ENCODE measurements at places on chromosomes 12 and 14. TPM values are rescaled to one million over a fixed set of nuclear protein-coding genes. Genes with fewer than 3 reads are reported as not detected.
A peak's percentile ranks its signal among the peaks of the same experiment; 100 is the strongest.

Gene CDK2
- 25.7 TPM for total RNA-seq

Gene CAND1
- 215 TPM for total RNA-seq

Gene MED6
- 59.7 TPM for total RNA-seq

Gene POTEM
- not detected for total RNA-seq

Gene CNPY2
- total RNA-seq: 40.0 TPM

Gene LAG3
- 0.36 TPM for total RNA-seq

Gene KRT2
- 0.18 TPM for total RNA-seq

Gene FGD6
- 30.0 TPM for total RNA-seq

Gene PHLDA1
- 20.3 TPM for total RNA-seq

Gene PTPN6
- 2.9 TPM for total RNA-seq

GRCh38 chr12:59710004-59710628 is 114.3 kb downstream of the SLC16A7 start:
- DNase-seq: no peak

GRCh38 chr12:46209914-46210872 is 58.6 kb downstream of the SLC38A1 start:
- peak; percentile 31 for DNase-seq

DNA sequence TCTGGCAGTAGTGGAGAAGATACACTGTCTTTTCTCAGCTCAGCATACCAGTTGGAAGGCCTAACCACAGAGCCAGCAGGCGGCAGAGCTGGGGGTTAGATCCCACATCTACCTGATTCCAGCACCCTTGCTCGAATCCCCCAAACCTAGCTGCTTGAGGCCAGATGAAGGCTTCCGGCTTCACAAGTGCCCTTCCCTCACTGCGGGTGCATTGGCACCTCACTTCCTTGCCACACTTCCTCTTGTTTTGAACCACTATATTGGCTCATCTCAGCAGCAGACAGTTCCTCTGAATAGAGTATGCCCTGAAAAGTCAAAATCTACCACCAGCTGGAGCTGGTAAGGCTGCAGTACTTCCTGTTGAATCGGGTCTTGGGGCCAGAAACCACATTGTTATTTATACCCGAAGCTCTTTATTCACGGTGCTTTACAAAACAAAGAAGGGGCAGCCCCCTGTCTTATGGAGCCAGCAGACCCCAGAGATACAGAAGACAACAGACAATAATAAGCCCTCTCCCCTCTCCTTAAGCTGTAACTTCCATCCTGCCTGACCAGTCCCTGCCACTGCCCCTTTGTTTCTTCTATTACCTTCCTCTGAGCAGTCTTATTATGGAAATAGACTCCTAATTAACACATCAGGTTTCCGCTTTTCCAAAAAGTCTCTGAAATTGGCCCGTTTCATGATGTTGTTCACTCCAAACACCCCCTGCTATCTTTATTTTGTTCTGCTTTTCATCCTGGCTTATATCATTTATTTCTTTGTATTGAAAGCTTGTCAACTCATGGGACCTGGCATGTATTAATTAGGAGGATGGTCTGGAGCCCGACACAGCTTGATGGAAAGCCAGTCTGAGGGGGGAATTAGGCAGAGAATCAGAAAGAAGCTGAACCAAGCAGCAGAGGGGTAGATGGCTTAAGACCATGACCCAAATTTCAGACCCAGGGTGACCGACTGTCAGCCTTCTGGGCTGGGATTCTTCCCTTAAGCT is 233.5 kb downstream of the EFCAB11 start:
- DNase-seq: no peak

- DNase-seq: no peak
Observed at GRCh38 chr12:124419292-124420040, 124.6 kb downstream of the RFLNA start.

DNA sequence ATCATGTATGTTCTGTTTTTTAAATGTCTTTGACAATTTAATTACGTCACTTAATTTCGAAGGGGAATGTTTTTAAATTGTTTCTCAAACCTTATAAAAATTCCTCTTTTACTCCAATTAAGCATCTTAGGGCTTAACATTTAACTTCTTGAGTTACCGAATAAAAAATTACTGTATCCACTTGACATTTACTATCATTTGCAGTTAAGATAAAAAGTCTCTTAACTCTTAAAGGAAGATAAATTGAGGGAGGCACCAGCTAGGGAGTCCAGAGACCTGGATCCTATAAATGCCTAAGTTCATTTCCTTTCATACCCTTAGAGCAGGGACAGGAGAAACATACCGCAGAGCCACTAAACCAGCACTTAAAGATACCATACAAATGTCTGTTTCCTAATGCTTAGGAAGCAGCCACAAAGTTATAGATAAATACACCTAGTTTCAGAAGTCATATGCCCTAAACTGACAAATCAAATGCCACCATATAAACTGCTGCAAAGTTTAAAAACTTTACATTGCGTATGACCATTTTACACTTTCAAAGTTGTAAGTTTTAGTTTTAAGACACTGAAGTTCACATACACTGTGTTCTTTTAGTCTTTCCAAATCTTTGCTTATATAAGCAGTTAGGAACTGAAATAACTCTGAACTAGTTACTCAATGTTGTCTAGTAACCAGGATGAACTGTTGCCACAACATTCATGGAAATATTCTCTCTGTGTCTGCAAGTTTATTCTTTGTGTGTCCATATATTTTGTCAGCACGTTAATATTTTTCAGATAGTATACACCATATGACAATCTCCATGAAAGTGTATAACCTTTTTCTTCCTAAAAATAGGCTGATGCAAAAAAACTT is 71.2 kb downstream of the GALNT4 start:
- no peak for DNase-seq

DNA sequence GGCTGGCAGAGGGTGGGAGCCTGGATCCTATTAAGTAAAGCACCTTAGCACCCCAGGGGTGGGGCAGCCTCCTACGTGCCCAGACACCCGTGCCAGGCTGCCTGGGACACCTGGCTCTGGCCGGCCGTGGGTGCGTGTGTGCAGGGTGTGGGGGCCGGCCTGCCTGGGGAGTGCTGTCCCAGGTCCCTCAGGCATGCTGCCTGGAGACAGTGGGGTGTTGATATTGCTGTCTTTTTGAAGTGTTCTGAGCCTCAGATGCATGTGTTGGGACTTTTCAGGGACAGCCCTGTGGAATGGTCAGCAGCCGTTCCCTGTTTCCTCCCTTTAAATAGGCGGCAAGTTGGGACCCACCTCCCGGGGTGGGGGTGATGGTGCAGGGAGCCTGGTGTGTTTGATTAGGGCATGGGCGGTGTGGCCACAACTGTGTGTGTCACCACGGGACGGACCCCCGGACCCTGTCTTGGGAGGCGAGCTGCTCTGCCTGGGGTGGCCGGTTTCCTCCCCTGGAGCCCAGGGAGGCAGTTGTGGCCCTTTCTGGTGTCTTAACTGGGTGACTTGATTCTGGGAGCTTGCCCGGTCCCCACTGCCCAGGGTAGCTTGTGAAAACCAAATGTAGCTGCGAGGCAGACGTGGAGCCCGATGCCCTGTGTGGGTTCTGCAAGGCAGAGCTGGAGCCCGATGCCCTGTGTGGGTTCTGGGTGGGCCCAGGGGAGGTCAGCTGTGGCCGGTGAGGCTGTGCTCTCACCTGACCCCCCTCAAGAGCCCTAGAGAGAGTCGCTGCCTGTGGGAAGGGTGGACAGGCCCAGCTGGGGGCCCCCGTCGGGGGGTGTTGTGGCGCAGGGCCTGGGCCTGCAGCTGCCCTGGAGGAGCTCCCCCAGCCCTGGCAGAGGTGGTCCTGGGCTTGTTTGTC is 8.2 kb downstream of the ULK1 start:
- DNase-seq: no peak

- no peak for DNase-seq
Observed at GRCh38 chr12:28158353-28158752, 31.9 kb upstream of the CCDC91 start.

DNA sequence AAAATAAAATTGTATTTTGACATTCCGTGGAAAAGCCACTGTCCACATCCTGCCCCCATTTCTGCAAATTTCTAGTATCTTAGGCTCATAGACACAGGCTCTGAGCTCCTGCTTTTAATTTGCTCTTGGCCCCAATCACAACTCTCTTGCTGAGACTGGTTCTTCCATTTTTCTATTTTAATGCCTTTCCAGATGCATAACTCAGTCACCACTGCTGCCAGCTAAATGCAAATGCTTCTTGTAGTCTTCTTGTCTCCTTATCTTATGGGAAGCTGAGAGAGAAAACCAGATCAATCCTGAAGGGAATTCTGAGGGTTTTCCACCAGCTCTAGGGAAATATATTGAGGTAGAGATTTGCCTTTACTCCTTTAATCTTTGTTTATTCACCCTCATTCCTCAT is 149.0 kb downstream of the DHRS2 start:
- no peak for DNase-seq

- no peak for DNase-seq
Observed at GRCh38 chr12:77231501-77231918, 166.1 kb upstream of the E2F7 start.

- DNase-seq: no peak
Observed at GRCh38 chr12:53205747-53206419, 1.2 kb downstream of the ITGB7 start.

DNA sequence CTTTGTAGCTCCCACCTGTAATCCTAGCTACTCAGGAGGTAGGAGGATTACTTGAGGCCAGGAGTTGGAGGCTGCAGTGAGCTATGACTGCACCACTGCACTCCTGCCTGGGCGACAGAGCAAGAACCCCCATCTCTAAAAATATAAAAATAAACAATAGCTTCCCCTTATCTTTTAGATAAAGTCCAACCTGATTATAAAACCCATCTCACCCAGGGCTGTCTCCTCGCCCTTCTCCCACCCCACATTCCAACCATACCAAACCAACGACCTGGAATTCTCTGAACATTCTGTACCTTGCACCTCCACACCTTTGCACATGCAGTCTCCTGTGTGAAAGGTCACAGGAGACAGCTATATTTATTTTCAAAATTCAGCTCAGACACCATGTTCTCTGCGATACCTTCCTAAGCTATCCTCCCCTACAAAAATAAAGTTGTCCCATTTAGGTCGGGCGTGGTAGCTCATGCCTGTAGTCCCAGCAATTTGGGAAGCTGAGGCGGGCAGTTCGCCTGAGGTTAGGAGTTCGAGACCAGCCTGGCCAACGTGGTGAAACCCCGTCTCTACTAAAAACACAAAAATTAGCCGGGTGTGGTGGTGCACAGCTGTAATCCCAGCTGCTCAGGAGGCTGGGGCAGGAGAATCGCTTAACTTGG is 7.7 kb downstream of the SLC7A7 start:
- DNase-seq: no peak

GRCh38 chr12:121781998-121782979 is 11.2 kb downstream of the RHOF start:
- no peak for DNase-seq

- DNase-seq: no peak
Observed at GRCh38 chr14:54087376-54087775, 130.8 kb upstream of the BMP4 start.

GRCh38 chr14:74606727-74607126 is 5.3 kb downstream of the LTBP2 start:
- no peak for DNase-seq

DNA sequence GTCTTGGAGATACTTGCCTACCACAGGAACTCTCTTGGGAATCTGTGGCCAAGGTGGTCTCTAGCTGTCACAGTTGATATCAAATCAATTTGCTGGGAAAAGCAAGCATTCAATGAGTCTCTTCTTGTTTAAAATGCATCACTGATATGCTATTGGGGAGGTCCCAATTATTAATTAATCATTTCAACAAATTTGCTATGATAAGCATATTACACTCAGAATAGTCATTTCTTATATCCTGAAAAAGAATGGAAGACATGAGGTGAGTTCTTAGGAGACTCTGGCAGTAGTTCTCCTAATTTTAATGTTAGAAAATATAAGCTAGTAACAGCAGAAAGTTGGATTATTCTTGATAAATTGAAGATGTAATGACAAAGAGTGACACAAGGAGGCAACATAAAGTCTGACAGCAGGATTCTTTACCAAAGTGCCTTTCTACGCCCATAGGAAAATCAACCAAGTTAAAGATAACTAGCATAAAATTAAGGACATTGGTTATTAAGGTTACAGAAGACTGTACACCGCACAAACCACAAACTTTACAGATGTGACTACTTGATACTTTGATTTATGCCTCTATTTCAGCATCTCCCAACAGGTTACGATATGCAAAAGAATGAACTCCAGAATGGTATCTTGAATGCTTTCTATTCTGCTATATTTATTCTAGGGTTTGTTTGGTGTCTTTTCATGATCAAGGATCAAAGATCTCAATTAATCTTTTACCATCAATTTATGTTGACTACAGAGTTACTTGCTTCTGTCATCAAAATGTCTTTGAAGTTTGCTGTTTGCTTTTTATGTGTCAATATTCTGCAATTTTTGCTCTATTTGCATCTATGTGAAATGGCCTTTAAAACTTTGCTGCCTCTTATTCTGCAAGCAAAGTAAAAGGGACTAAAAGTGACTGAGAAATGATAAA is 349.6 kb upstream of the CLEC14A start:
- no peak for DNase-seq

DNA sequence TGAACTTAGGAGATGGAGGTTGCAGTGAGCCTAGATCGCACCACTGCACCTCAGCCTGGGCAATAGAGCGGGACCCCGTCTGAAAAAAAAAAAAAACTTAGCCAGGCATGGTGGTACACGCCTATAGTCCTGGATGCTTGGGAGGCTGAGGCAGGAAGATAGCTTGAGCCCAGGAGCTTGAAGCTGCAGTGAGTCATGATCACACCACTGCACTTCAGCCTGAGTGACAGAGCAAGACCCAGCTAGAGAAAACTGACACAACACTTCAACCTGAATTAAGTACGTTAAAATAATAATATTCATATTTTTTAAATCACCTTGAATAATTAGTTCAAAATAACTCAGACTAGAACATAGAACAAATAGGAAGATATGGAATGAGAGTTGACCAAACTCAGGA is 5.7 kb upstream of the CATSPERB start:
- no peak for DNase-seq

DNA sequence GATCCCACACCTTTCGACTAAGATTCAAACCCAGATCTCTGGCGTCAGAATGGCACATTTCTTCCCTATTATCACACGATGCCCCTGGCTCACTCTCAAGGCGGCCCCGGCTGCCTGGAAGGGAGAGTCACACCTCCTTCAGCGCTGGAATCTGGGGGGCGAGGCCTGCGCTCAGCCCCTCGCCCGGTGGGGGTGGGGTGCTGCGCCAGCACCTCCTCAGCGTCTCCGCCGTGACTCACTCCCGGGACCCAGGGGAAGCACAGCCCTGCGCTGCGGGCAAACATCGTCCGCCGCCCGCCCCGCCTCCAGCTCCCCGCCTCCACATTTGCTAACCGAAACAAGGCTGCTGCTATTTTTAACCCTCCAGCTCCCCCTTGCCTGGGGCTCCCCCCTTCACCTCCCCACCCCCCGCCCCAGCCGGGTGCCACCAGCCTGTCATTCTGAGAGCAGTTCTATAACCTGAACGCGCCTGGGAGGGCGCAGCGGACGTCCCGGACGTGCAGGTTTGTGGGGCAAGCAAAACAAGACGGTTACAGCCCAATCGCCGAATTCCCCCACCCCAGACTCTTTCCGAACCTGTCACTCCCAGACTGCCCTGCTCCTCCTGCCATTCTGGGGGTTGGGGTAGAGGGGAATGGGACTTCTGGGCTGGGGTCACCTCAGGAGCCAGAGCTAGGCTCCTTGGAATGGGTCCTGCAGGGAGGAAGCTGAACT is 6.7 kb downstream of the HDAC7 start:
- peak; percentile 47 for DNase-seq

- no peak for DNase-seq
Observed at GRCh38 chr14:50530794-50531365, 1.5 kb downstream of the MAP4K5 start.

- DNase-seq: no peak
Observed at GRCh38 chr14:99123208-99123870, 148.7 kb downstream of the BCL11B start.

Measured in cerebellum (tissue), 4 donors.